ENCODE measurements at places on chromosomes 16 and 17.

DNA sequence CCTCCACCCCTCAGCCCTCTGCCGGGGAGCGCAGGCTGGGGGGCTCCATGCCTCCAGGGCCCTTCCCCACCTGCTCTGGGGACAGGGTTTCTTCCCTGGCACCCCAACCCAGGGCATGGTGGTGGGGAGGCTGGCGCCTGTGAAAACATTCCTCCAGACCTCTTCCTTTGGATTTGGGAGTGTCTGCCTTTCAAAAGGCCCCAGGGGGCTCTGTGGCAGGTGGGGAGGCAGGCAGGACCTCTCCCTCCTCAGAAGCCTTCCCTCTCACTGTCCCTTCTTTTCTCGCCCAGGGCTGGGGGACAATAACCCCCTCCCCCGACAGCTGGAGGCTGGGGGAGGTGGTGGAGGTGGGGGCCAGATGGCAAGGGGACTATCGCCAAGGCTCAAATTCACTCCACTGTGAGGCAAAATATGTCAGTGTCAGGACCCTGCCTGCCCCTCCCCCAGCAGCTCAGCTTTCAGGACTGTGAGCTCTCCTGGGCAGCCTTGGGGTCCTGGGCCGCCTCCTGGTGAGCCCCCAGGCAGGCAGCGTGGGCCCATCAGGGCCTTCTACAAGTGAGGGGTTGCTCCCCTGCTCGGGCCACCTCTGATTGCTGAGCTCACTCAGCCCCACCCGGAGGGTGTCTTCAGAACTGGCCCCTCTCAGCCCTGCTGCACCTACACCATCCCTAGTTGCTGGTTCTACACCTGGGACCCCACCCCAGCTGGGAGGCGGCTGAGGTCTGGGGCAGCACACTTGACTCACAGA lies 1.8 kb downstream of the CDH15 start:
- no peak for DNase-seq

DNA sequence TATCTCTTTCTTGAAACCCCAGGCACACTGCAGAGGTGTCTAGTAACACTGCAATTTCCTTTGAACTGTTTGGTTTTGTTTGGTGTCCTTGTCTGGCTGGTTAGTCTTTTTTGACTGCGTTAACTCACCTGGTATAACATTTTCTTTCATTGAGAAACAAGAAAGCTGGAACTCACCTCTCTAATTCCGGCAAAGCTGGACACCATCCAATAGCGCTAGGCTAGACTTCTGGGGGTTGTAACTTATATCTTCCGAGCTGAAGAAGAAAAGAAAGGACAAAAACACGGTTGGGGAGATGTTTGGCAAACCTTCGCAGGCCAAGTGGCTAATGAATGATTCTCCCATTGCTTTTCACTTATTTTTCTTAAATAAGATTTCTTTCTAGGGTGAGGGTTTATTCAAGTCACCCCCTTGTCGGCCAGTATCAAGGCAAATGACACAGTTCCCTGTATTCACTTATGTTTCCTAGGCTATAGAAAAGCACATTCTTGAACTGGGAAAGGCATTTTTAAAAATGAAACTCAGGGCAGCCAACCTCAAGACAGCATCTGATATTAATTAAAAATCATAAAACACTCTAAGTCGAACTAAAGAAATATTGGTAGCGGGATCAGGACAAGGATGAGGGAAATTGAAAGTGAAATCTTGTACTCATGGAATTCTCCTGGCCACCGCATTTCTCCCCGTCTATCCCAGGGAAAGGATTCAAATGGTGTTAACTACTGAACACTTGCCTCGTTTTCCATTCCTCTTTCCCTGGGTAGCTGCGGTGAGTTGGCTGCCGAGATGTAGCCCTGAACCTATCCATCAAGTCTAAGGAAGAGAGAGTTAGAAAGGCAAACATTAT lies 95.9 kb upstream of the ZFHX3 start:
- DNase-seq = no peak

DNA sequence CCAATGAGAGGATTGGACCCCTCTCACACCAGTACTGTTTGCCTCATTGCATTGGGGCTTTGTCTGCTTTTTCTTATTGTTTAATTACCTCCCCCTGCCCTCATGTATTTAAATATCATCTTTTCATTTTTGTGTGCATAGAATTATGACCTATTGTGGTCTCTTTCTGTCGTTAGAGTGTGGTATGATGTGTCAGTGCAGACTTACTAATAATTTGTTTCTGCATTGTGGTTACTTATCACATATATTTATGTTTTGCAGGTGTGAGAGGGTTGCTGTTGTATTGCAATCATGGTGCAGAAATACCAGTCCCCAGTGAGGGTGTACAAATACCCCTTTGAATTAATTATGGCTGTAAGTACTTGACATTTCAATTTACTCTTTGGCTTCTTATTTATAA lies 2.5 kb downstream of the SEC14L1 start:
- DNase-seq = no peak

- no peak for DNase-seq
Measured at GRCh38 chr16:86022381-86022960, 123.5 kb downstream of the IRF8 start.

GRCh38 chr17:77444984-77445759 lies 304.4 kb downstream of the SEC14L1 start:
- DNase-seq = no peak

DNA sequence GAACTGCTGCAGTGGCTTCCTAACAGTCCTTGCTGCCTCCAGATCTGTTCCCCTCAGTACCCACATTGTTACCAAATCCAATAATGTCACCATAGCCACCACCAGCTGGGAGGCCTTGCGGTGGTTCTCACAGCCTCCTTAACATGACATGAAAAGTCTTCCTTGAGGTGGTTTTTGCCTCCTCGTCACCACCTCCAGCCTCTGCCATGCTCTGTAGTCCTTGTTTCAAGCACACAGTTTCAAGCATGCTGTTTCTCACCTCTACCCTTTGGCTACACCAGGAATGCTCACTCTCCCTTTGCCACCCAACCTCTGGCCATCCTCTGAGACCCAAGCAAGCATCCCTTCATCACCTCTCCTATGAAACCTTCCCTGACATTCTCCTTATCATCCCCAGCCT lies 47.2 kb downstream of the DNAH9 start:
- no peak for DNase-seq
